Tongue (tissue), 3 donors: ENCODE measurements at places on chromosomes 13 and 19. TPM values are rescaled to one million over a fixed set of nuclear protein-coding genes. Genes with fewer than 3 reads are reported as not detected.

Gene TFPT
- 8.7 TPM for total RNA-seq

Gene CCDC122
- total RNA-seq: 1.0 TPM

Gene WASF3
- total RNA-seq: 7.1 TPM

Gene EXOC3L2
- total RNA-seq: 4.0 TPM

Gene ICAM4
- total RNA-seq: 0.62 TPM

Gene KANK3
- total RNA-seq: 24.2 TPM

Gene ZNF844
- 24.4 TPM for total RNA-seq

Gene LIM2
- total RNA-seq: not detected

Gene SPACA6
- 6.9 TPM for total RNA-seq

Gene RFPL4AL1
- total RNA-seq: not detected

Gene TRIM28
- total RNA-seq: 251 TPM

Gene ANKRD24
- total RNA-seq: 0.82 TPM

Gene CYP2A7
- not detected for total RNA-seq

Gene TGFBR3L
- not detected for total RNA-seq

Gene FAM83E
- 10.2 TPM for total RNA-seq

Gene C2CD4C
- 1.6 TPM for total RNA-seq

Gene ZNF649
- total RNA-seq: 15.4 TPM

Gene PGLYRP1
- total RNA-seq: 0.82 TPM

Gene CAMSAP3
- 7.0 TPM for total RNA-seq

Gene RASIP1
- 24.1 TPM for total RNA-seq

Gene KEAP1
- 67.5 TPM for total RNA-seq

Gene ZNF415
- 10.3 TPM for total RNA-seq

Gene OR7A10
- total RNA-seq: not detected

Gene KLK3
- total RNA-seq: not detected

Gene KCNN4
- total RNA-seq: 14.8 TPM

Gene CDC37
- total RNA-seq: 138 TPM

Gene KLK1
- not detected for total RNA-seq

Gene FGF22
- not detected for total RNA-seq

Gene C19orf81
- total RNA-seq: not detected

Gene CEACAM3
- total RNA-seq: not detected

Gene VSTM2B
- not detected for total RNA-seq

Gene GPR12
- 0.10 TPM for total RNA-seq

Gene VN1R2
- total RNA-seq: not detected

Gene SMIM17
- 0.31 TPM for total RNA-seq

Gene AP3D1
- total RNA-seq: 44.9 TPM

Gene NLRP8
- not detected for total RNA-seq

Gene IGFL3
- not detected for total RNA-seq

Gene OR7D2
- total RNA-seq: not detected

Gene ZFP14
- 15.5 TPM for total RNA-seq

Gene ZNF14
- total RNA-seq: 12.9 TPM

Gene NPAS1
- not detected for total RNA-seq

Gene CYP2F1
- total RNA-seq: 3.1 TPM

Gene ZNF229
- total RNA-seq: 12.3 TPM

Gene FGF14
- 0.21 TPM for total RNA-seq
